ENCODE measurements at places on chromosomes 11 and 22.

DNA sequence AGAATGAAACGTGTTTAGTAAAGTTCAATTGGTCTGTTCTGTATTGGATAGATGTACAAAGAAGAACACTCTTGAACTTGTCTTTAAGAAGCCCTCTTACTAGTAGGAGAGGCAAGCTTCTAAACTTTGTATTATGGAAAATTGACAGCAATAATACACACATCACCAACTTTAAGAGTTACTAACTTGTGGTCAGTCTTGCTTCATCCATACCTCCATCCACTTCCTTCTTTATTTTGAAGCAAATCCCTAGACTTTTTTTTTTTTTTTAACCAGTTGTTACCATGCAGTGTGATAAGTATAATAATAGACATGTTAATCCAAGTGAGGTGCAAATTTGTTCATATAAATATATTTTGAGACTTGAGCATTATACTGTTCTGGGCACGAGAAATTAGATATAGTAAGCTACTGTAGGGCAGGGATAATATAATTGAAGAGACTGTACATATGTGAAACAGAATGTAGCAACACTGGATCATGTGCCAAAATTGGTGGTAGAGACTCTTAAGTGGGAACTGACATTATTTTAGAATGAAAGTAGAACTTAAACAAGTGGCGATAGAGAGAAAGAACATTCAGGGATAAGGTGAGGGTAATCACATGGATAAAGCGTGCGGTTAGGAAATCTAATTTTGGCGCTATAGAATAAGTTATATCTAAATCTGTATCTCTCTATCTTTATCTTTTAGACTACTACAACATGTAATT is 6.5 kb downstream of the FAR1 start:
- DNase-seq = no peak

DNA sequence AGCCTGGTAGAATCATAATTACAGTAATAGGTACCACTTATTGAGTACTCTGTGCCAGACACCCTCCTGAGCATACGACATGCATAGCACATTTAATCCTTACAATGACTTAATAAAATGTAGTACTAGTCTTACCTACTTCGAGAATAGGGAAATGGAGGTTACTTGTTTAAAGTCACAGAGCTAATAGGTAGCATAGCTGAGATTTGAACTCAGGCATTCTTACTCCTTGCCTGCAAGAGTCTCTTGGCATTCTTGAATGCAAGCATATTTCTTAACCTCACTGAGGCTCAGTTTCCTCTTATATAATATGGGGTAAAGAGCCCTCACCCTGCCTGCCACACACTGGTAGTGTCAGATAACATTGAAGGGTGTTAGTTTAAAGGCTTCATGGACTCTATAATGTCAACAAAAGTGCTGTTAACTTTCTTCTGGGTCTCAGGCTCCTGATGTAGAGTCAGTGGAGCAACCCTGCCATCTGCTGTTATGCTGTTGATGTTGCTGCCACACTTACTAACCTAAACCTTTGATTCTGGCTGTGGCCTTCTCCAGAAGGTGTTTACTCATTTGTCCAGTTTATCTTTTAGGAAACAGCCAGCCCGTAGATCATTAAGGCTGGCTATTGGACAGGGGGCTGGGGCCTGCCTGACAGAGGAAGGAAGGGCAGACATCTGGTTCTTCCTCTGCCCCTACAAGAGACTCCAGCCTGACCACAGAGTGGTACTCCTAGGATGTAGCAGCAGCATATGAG is 18.9 kb downstream of the LIMK2 start:
- DNase-seq = no peak

DNA sequence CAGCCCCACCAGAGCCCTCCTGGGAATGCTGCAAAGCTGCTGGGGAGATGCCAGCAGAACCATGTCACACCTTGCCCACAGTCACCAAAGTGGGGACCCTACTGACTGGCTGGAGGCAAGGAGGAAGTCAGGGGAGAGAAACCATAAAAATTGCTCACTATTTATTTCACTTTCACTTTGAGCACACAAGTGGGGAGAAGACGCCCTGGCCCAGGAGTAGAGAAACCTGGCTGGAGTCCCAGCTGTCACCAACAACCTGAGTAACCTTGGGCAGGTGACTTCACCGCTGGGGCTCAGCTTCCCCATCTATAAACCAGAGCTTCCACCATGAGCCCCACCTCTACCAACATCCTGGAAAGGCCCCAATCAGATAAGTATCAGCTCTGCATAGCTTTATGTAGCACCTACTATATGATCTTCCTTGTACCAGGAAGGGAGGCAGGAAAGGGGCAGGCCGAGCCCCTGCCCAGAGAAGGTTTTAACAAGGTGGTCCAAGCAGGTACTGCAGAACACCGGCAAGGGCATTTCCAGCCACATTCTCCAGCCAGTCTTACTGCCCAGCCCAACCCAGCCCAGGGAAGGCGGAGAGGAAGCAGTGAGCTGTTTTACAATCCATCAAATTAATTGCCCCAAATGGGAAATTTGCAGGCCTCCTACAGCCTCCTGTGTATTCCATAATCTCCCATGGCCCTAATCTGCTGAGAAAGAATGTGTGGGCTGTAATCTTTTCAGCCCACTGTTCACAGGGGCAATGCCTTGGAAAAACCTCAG is 27.6 kb downstream of the PLEKHA7 start:
- no peak for DNase-seq

GRCh38 chr11:108958368-108959104 is 293.7 kb downstream of the DDX10 start:
- no peak for DNase-seq

DNA sequence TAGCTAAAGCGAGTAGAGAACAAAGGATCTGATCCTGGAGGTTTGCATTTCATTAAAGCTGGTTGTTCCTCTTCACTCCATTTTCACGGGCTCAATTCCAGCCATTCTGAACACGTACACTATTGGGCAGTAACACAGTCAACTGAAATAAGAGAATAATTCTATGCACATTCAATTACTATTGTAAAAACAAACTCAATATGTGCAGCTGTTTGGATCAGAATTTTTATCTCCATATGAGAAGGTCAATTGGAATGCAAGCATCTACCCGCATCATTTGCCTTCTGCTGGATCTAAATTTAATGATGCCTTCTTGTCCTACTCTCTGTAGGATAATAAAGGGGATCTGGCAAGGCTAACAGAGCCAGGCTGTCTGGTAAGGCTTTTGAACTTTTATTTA is 562.8 kb upstream of the CCDC179 start:
- no peak for DNase-seq

DNA sequence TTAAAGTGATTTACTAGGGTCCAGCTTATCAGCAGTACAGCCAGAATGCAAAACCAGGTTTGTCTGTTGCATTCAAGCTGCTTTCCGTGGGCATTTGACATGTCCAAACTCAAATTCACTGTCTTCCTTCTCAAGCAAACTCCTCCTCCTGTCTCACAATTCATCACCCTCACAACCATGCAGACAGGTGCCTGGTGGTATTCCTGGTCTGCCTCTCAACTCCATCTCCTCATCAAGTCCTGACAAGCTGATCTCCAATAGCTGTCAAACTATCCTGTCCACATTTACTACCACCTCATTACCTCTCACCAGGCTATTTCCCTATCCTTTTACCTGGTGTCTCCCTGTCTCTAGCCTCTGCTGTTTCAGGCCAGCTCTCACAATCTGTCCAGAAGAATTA is 49.1 kb upstream of the LYVE1 start:
- no peak for DNase-seq

DNA sequence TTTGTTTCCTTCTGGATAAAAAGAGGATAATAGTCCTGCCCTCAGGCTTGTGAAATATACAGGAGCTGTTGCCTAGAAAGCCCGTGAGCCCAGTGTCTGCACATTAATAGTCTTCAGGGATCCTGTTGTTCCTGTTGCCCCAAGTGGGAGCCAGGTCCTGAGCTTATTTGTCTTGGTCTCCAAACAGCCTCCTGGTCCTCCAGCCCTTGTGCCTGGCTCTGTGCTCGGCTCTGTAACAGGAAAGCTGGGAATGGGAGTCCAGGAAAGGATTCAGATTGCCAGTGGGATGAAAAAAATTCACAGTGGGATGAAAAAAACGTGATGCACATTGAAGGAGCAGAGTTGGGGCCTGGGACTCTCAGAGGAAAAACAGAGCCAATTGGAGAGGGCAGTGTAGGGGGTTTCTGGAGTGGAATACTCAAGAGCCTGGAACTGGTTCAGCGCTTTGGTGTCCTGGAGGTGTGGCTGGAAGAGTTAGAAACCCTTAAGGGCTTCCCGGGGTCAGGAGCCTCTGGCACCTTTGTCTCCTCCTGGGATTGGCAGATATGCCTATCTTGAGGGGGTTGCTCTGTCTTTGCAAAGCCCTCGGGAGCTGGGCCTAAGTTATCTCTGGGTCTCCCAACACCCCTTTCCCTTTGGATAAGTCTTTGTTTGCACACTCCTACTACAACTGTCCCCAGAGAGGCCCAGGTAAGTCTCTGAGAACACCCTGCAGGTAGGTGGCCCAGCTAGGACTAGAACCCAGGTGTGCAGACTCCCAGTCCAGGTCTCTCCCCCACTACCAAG is 2.3 kb upstream of the INPPL1 start:
- DNase-seq = no peak

DNA sequence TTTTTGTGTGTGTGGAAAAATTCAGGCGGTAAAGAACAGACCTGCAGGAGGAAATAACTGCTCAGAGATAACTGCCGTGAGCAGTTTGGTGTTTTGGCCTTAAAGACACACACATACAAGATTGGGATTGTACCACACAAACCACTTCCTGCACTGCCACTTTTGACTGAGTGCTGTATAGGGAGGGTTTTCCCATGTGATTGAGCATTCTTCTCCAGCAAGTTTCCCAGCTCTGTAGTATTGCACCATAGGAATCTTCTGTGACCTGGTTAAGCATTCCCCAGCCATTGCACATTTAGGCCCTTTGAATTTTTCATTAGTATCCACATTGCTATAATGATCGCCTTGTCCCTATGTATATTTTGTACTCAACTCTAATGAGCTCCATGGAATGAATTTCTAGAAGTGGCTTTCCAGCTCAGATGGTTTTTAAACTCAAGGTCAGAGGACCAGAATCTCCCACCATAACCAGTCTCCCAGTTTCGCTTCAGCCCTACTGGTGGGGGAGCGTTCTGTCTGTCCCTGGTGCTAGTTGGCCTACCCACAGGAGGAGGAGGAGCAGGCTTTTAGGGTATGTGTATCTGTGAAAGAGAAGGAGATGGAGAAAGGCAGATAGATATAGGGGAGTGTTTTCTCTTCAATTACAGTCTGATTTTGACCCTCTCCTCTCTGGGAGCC is 9.3 kb downstream of the CD82 start:
- no peak for DNase-seq

- no peak for DNase-seq
Measured at GRCh38 chr11:125223901-125224361, 59.4 kb downstream of the PKNOX2 start.

GRCh38 chr22:37633089-37633624 is 6.3 kb upstream of the SH3BP1 start:
- no peak for DNase-seq

DNA sequence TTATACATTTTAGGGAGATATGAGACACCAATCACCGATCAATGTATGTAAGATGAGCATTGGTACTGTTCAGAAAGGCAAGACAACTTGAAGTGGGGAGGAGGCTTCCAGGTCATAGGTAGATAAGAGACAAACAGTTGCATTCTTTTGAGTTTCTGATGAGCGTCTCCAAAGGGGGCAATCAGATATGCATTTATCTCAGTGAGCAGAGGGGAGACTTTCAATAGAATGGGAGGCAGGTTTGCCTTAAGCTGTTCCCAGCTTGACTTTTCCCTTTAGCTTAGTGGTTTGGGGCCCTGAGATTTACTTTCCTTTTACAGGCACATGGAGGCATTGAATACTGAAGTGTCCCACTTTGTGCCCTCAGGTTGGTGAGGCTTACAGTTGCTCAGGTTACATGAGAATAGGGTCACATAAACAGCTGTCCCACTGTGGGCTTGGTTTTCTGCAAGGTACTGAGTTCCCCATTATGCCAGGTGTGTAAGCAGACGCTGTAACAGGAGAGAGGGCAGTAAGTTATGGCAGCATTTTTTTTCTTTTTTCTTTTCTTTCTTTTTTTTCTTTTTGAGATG is 129.8 kb upstream of the SERPIND1 start:
- no peak for DNase-seq

- DNase-seq = peak; percentile 69
Measured at GRCh38 chr22:29689880-29690213, 30.0 kb upstream of the CABP7 start.

DNA sequence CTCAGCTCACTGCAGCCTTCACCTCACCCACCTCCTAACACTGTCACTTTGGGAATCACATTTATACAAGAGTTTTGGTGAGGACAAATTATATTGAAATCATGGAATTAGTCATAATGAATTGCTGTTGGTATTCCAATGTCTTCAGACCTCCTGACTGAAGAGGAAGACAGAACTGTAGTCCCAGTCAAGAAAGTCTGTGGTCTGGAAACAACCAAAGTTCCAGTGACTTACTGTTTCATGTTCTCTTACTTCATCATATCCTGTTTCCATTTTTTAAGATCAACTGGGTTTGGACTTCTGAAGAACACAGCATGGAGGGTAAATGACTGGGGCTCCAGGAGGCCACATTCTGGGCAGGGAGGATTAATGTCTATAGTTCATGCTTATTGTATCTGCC is 43.0 kb upstream of the HIPK3 start:
- DNase-seq = no peak

- DNase-seq = no peak
Measured at GRCh38 chr11:65826984-65827735, 6.6 kb upstream of the SNX32 start.

DNA sequence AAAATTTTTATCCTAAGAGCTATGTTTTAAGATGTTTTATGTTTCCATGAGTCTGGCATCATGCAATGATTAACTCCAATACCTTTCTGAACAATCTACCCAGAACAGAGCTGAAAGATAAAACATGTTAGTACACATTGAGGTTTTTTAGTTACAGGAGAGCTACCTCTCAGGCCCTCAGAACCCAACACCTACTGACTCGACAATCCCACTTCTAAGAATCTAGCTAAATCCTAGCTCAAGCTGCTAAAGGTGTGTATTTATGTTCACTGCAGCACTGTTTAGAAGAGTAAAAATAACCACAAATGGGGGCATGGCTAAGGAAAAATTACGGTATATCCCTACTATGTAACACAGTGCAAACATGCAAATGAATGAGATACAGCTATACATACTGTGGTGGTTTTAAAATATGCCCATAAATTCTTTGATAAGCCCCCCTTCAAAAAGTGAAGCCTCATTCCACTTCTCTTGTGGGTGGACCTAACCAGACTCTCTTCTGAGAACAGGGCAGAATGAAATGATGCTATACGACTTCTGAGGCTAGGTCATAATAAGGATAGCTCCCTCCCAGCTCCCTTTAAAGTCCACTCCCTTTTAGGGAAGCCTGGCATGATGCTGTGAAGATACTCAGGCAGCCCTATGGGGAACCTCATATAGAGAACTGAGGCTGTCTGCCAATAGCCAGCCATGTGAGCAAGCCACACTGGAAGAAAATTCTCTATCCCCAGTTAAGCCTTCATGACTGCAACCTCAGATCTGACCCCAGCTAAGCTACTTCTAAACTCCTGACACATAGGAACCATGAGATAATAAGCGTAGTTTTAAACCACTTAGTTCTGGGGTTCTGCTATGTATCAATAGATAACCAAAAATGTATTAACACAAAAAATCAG is 29.5 kb downstream of the TMEM123 start:
- no peak for DNase-seq
